ENCODE measurements at places on chromosomes 2 and 18. TPM values are rescaled to one million over a fixed set of nuclear protein-coding genes. Genes with fewer than 3 reads are reported as not detected.

ACVR2A gene
- total RNA-seq: 28.8 TPM

AMER3 gene
- 0.03 TPM for total RNA-seq

UGT1A7 gene
- total RNA-seq: 2.2 TPM

CROCC2 gene
- 0.09 TPM for total RNA-seq

TAF1B gene
- total RNA-seq: 14.8 TPM

NGEF gene
- 12.0 TPM for total RNA-seq

ANKRD36C gene
- total RNA-seq: 18.5 TPM

SERPINB4 gene
- total RNA-seq: not detected

MC2R gene
- not detected for total RNA-seq

OSBPL6 gene
- total RNA-seq: 6.3 TPM

FNDC4 gene
- 13.4 TPM for total RNA-seq

CCDC93 gene
- total RNA-seq: 34.6 TPM

ANKRD30BL gene
- total RNA-seq: not detected

DLX1 gene
- total RNA-seq: 0.46 TPM

RAD51AP2 gene
- not detected for total RNA-seq

GPR45 gene
- not detected for total RNA-seq
